ENCODE measurements at places on chromosomes 12 and 14.

DNA sequence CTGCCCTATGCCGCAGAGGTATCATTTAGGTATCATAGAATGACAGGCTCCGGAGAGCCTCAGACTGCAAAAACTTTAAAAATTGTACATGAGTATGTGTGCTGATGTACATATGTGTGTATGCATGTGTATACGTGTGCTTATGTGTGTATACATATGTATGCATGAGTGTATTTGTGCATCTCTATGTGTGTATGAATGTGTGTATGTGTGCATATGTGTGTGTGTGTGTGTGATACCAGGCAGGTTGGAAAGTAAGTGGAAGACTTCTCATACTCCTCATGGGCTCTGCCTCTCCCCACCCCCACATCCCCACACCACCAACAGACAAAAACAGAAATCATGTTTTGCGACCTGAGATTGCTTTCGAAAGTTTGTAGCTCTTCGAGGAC is 621 bp upstream of the TMEM117 start:
- no peak for DNase-seq

DNA sequence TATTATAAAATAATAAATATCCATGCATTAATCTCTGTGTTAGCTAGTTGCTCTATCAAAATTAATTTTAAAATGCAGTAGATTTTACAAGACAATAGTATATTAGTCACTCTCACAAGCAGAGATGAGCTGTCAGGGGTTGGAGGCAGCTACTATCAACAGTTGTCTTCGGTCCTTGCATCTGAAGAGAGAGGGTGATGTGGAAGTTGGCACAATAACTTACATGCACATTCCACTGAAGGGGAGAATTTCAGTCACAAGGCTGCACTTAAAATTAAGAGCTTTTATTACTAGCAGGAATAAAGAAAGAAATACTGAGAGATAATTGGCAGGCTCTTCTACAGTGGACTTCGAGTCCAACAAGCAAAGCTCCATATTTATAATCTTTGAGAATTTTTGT is 166.9 kb upstream of the DCN start:
- no peak for DNase-seq

GRCh38 chr14:65517635-65518542 is 105.4 kb downstream of the FUT8 start:
- DNase-seq = no peak

DNA sequence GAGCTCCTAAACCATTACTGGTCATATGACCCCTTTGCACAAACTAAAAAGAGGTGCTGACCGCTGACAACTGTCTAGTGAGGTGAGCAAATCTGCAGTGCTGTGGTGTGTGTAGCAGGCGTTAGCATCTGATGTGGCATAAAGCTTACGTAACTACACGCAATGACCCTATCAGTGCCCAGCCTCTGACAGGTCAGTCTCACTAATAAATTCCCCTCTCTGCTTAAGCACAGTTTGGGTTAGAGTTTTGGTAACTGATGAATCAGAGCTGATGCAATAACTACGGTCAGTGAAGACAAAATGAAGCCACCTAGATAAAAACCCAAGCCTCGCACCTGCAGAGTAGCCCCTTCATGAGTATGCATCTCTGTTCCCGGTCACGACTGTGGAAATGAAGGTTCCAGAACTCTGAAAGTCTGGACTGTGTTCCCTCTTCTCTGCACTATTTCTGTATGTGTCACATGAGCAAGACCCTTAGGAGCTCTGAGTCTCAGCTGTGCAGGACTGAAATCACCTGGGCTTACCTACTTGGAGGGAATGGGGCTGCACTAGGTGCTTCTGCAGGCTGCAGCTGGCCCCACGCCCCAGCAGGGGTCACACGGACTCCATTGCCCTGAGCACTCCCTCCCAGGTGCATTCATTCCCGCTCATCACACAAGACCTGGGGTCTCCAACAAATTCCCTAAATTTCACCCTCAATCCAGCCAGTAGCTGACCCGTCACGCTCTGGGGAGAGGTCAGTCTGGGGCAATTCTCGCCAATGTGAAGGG is 54.4 kb downstream of the RIMBP2 start:
- no peak for DNase-seq

DNA sequence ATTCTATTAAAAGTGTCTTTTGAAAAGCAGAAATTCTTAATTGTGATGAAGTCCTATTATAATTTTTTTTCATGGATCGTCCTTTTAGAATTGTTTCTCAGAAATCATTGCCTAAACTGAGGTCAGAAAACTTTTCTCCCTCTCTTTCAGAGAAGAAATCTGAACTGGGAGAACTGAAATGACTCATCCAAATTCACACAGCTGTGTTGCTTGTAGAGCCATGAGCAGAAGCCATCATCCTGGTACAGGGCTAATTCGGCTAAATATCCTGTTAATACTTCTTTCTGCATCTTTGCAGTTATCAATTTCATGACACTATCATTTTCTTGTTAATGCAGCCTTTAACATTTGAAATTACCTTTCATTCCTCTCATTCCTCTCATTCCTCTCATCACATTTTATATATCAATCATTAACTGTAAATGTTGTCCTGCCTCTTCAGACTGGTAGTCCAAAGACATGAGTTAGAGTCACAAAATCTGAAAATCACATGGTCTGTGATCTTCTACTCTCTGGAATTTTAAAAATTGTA is 15.5 kb downstream of the SLC15A5 start:
- no peak for DNase-seq

DNA sequence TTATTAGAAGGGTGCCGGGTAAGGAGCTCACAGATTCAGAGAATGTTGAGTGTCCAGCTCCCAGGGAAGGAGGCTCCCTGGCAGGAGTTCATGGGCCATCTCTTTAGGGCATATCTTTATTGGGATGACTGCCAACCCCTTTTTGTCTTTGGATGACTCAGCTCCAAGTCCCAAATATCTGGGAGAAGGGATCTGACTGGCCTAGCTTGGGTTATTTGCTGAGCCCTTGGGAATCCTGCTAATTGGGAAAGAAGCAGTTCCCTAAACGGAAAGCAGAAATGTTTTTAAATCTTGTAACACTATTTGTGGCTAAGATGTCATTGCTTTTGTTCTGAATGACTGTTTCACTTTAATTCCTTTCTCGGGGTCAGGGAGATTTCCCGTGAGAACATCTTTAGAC is 12.6 kb downstream of the DDX55 start:
- no peak for DNase-seq

- DNase-seq = no peak
These were observed 166.1 kb downstream of the FOXA1 start for GRCh38 chr14:37428954-37429353.

DNA sequence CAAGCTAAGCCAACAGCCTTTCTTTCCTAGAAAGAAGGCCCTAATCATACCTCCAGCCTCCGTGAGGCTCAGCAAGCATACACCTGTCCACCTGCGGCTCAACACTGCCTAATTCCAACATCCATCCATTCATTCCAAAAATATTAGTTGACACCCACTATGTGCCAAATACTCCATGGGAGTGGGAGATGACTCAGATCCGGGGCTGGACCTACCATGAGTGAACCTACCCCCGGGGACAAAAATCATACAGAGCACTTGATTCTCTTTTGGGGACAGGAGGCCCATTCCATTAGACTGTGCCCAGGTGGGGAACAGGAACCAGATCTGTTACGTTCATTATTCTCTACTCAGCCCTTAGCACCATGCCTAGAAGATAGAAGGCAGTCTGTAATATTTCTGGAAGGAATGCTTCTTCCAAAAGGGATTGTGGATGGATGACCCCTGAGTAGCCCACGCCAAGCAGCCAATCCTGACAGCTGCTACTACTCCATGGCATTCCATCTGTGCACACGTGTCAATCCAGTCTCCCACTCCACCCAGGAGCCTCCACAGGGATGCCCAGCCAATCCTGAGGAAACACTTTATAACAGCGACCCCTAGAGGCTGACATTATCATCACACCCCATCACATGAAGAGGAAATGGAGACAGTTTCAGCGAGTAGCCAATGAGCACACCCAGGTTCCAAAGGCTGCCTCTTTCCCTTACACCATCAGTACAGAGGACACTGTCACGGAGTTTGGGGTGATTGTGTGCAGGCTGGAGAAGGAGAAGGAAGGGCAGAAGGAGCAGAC is 170.7 kb downstream of the ESRRB start:
- no peak for DNase-seq

- no peak for DNase-seq
These were observed 141.0 kb downstream of the ZFP36L1 start for GRCh38 chr14:68651652-68652432.

GRCh38 chr12:5661811-5662210 is 229.9 kb downstream of the NTF3 start:
- no peak for DNase-seq

- no peak for DNase-seq
These were observed 168.1 kb downstream of the BCAT1 start for GRCh38 chr12:24780697-24781368.

DNA sequence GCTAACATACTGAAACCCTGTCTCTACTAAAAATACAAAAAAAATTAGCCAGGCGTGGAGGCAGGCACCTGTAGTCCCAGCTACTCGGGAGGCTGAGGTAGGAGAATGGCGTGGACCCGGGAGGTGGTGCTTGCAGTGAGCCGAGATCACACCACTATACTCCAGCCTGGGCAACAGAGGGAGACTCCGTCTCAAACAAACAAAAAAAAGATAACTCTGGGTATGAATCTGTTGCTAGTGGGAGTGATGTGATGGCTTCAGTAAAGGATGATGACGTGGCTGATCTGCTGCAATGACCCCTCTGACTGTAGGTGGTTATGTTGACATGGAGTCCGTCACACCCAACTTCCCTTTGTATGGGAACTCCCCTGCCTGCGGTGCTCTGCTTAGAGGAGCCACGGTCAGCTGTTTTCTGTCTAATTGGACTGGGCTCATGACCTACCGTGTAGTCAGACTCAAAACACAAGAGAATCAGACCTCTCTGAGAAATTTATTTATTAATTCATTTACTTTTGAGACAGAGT is 59.1 kb upstream of the MED13L start:
- peak; percentile 51 for DNase-seq

- DNase-seq = no peak
These were observed 13.4 kb upstream of the DNAH10 start for GRCh38 chr12:123748661-123749060.

GRCh38 chr14:26056036-26056616 is 541.7 kb downstream of the NOVA1 start:
- DNase-seq = no peak

- DNase-seq = no peak
These were observed 29.1 kb upstream of the CDKL1 start for GRCh38 chr14:50425816-50426215.

GRCh38 chr12:24561411-24561871 is 387.5 kb downstream of the BCAT1 start:
- DNase-seq = no peak

GRCh38 chr14:58760121-58760520 is 122.4 kb downstream of the DACT1 start:
- DNase-seq = no peak

- no peak for DNase-seq
These were observed 303.0 kb downstream of the NUAK1 start for GRCh38 chr12:105835580-105836241.

GRCh38 chr12:63103494-63104131 is 47.4 kb downstream of the AVPR1A start:
- no peak for DNase-seq

GRCh38 chr14:81849714-81850113 is 316.1 kb upstream of the SEL1L start:
- DNase-seq = no peak

DNA sequence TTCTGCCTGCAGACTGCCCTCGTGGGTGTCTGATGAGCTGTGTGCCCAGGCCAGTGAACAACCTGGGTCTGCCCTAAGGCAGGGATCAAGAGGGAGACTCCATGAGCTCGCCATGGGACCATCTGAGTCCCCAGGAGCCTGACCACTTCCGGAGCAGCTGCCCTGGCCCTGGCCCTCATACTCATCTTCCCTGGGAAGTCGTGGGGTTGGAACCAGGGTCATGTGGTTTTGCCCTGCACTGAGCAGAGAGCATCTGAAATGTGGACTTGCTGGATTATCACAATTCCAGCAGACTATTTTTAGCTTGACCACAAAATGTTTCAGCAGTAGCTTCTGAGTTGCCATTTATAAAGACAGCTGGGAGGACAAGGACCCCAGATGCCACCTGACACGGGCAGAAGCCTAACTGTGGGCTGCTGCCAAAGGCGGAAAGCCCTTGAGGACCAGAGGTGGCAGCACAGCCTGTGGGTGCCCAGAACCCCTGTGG is 6.7 kb downstream of the BTBD6 start:
- DNase-seq = no peak

DNA sequence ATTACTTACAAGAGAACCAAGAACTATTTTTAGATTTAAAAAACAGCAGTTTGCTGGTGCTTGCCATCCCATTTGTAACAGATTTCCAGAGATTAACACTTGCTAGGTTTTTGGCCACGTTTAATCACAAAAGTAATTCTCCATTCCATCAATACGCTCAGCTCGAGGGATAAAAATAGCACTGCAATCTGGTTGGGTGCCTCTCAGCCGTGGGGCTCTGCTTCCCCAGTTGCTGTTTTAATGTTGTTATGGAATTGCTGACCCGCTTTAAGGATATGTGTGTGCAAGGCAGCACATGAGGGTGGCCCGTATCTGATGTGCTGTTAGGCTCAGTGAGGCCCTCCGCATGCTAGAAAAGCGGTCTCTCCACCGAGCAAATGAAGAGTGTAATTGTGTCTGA is 222.2 kb upstream of the TMEM260 start:
- no peak for DNase-seq

GRCh38 chr12:53805791-53806190 is 54.0 kb upstream of the CISTR start:
- DNase-seq = no peak

DNA sequence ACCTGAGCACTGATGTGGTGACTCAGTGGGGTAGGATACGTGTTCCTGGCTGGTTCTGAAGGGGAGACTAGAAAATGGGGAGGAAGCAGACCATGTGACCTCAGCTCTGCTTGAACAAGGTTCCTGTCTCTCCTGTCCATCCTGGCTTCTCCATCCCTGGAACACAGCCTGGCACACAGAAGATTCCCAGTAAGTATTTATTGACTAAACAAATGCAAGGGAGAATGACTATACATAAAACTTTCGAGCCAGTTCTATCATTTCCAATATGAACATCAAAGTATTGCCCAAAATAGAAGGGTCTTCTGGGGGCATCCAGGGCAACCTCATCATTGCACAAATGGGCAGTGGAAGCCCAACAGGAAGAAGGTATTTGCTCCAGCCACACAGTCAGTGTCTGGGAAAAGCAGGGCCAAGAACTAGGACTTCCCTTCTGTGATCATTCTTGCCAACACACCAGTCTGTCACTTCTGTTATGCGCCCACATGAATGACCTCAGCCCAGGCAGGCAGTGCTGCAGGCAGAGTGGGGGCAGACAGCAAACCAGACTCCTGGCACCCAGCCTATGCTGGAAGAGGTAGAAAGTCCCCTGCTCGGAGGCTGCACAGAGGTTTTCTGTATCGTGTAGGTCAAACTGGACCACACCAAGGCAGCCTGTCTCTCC is 5.6 kb upstream of the SERPINA9 start:
- no peak for DNase-seq

All from activated B cell treated with CpG ODN at 0.5 μM for 24 hours (primary cell).